Neural crest cell (in vitro differentiated cells): ENCODE measurements at places on chromosomes 11 and 22.
A peak's percentile ranks its signal among the peaks of the same experiment; 100 is the strongest.

GRCh38 chr11:65588199-65589054 lies 7.2 kb downstream of the KCNK7 start:
- DNase-seq, result no peak

GRCh38 chr11:47797633-47798032 lies 30.5 kb upstream of the FNBP4 start:
- DNase-seq, result no peak

DNA sequence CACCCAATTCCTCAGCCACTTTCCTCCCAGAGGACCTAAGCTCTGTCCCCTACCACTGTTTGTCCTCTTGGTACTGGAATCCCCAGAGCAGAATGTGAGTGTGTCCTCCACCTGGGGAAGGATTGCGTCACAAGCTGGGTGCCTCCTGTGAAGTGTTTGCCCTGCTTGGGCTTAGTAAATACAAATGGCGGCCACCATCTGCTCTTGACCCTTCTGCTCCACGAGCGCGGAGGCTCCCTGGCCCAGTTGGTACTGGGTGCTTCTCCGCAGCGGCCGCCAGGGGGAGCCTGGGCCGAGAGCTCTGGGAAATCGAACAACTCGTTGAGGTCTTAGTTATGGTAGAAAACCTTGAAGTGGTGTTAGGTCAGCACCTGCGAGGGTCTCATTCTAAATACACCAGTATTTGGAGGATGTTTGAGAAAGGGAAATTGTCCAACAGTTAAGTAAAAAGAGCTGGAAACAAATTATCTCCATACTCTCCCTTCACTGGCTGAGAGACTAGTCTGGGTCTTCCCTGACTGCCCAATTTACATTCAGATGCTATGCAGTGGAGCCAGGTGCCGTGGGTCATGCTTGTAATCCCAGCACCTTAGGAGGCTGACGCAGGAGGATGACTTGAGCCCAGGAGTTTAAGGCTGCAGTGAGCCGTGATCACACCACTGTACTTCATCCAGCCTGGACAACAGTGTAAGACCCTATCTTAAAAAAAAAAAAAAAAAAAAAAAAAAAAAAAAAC lies 74.6 kb upstream of the TEAD1 start:
- peak; percentile 56 for DNase-seq

DNA sequence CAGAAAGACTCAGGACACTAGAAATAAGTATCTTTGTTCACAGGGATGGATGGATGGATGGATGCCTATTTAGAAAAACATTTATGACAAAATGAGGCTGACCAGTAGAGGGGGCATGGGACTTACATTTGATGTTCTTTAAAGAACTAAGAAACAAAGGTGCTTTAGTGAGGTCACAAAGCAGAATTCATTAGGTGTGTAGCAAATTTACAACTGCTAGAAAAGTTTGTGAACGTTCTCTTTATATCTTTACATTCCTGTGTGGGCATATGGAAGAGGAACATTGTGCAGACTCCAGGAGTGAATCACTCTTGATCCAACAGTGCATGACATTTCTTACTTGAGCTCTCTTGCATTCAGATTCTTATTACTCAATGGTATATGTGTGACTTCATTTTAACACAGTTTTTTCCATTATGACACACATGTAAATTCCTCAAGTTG lies 15.8 kb upstream of the SIK2 start:
- peak; percentile 18 for DNase-seq

- no peak for DNase-seq
These were observed 51.6 kb upstream of the MYEOV start for GRCh38 chr11:69242266-69242920.

DNA sequence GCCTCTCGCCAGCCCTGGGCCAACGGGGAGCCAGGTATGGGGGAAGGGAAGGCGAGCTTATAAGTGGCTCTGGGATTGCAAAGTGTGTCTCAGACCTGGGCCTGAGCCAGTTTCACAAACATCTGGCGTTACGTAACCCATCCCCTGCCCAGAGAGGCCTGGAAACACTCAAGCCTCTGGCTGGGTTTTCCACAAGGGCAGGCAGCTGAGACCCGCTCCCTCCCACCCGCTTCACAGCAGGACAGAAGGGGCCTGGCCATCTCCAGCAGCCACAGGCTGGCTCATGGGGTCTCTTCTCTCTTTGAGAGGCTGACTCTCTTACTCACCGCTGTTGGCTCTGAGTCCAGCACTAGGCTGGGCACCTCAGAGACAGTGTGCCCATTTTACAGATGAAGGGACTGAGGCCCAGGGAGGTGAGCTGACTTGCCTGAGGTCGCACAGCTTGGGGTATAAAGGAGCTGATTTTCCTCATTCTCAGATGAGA lies 44.5 kb downstream of the TRIOBP start:
- DNase-seq, result no peak

GRCh38 chr11:67120881-67121710 lies 2.0 kb downstream of the KDM2A start:
- no peak for DNase-seq

DNA sequence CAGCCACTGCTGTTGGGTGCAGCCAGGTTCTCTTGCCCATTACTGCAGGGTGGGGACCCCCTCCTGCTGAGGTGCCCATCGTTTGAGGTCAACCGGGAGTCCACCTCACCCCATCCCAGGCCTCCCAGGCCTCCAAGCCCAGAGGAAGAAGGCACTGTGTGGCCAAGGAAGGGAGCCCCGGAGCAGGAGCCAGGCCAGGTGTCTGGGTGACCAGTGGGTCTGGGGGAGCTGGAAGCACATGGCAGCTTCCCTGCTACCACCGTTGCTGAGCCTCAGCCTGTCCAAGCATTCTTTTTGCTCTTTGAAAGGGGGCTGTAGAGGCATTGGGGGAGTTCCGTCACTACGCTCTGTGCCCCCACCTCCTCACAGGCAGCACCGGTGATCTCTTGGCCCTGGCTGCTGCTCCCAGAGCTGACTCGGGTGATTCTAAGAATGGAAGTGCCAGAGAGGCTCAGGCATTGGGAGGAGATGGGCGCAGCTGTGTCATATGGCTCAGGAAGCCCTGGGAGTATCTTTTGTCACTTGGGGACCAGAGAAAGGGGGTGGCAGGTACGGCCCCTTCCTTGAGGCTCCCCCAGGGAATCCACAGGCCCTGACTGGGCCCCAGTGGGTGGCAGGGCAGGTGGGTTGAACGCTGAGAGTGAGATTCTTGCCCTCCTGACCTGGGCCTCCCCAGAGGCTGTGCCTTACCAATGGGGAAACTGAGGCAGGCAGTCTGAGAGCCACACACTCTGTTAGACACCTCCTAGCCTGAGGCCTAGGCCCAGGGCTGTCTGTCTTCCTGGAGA lies 1.9 kb downstream of the SEPTIN5 start:
- DNase-seq, result no peak

- no peak for DNase-seq
These were observed 82.9 kb downstream of the FAM83F start for GRCh38 chr22:40077646-40078016.
